T-helper 9 cell (primary cell): ENCODE measurements at places on chromosomes 1 and 21.

DNA sequence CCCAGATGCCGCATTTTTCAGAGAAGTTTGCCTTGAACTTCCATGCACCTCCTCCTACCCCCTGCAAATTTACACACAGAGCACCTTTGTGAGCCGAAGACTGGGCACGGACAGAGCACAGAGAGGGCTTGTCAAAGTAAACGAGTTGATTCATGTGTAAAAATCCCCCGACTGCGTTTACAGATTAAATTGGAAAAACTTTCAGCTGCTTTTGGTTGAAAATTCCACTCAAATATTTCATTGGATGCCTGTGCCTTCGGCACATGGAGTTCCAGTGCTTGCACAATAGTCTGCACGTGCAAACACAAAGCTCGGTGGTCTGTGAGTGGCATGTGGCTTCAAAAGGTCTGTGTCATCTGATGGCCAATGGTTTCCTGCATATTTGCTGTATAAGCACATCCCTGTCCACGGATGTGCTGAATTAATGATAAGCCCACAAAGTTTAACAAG, 177.5 kb downstream of the SETD4 start:
- DNase-seq = no peak

DNA sequence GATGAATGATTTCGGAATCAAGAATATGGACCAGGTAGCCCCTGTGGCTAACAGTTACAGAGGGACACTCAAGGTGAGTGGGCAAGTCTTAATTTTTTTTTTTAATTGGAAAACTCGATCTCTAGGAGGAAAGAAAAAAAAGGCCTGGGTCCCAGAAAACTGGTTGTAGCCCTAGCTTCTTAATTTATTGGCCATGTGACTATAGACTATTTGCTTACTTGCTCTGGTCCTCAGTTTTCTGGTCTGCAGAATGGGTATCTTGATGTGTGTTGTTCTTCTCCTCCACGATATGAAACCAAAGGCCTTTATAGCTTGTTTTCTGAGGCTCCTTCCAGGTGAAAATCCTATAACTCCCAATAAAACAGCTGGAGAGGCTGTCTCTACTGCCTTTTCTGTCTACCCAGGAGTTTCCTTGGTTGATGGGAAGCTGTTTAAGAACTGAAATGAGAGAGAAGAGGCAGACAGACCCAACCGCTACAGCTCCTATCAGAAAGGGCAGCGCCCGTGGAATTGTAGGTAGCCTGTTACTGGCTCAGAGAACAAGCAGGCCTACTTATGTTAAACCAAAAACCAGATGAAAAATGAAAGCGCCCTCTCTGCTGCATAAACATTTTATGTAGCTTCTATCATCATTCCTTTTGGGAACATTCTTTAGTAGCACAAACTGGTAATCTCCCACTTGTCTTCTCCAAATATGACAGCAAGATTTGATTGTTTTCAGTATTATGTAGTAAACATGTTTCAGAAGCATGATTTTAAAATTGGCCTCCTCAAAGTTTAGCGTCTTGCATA, 4.5 kb downstream of the ETS2 start:
- no peak for DNase-seq

DNA sequence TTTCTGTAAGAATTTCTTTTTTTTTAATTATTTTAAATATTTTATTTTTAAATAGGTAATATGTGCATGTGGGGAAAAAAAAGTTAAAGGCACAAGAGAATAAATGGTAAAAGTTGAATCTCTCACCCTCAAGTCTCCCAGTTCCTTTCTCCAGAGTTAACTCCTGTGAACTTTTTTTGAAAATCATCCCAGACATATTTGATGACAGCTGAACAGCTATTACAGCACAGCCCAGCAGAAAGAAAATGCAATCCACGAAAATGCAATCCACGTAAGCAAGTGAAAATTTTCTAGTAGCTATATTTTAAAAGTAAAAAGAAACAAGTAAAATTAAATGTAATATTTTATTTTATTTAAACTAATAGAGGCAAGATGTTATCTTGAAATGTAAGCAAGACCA, 310.0 kb upstream of the RUNX1 start:
- DNase-seq = no peak

- DNase-seq = no peak
Observed at GRCh38 chr1:27600498-27601175, 3.3 kb downstream of the AHDC1 start.

GRCh38 chr21:28099001-28099705, 893.5 kb downstream of the LTN1 start:
- DNase-seq = no peak

- DNase-seq = peak; percentile 27
Observed at GRCh38 chr1:52633291-52633754, 355 bp downstream of the SHISAL2A start.

DNA sequence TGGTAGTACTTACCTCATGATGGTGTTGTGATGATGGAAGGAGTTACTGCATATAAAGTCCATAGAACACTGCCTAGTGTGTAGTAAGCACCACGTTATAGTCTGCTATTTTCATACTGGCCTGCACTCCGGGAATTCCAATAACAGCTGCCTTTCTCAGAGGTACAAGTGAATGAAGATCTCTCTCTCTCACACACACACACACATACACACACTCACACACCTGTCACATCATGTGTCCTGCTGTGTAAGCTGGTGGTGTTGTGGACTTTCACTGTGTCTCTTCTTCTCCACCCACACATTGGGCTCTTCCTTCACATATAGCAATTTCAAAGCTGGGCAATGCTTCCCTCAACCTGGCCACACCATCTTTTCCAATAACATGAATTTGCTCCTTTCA, 33.4 kb upstream of the ST6GALNAC5 start:
- DNase-seq = no peak

DNA sequence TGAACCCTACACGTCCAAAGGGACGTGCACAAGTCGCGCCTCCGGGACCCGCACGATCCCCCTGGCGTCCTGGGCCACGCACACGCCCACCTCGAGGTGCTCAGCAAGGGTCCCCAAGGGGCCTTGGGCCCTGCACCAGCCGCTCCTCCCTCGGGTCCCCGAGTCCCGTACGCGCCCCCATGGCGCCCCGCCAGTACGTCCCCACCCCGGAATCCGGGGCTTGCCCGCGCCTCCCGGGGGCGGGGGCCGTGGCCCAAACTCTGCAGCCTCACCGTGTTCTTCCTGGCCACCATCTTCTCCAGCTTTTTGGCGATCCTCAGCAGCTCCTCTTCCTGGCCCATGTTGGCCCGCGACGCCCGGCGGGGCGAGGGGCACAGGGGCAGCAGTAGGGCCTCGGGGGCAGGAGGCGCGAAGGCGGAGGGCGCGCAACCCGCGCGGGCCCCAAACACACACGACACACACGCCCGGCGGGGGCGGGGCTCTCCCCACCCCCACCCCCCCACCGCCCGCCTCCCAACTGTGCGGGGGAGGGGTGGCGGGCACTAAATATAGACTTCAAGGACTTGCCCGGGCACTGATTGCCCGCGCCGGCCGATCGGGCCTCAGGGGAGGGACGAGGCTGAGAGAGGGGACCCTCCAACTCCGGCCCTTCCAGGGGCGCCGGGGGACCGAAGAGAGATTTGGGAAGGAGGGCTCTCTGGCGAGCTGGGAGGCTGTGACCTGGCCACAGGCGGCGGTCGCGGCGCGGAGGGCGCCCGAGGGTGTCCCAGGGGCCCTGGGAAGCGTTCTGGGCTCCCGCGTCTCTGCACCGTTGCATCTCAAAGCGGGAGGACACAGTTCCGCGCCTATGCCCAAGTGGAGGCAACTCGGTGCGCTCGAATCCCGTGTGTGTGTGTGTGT, at the start of gene TCEA3:
Gene TCEA3 (minus strand): TSS at position 456 of the 900 bp plus-strand sequence. CDS start 115 bp downstream, at position 341.
- peak; percentile 12 for DNase-seq

DNA sequence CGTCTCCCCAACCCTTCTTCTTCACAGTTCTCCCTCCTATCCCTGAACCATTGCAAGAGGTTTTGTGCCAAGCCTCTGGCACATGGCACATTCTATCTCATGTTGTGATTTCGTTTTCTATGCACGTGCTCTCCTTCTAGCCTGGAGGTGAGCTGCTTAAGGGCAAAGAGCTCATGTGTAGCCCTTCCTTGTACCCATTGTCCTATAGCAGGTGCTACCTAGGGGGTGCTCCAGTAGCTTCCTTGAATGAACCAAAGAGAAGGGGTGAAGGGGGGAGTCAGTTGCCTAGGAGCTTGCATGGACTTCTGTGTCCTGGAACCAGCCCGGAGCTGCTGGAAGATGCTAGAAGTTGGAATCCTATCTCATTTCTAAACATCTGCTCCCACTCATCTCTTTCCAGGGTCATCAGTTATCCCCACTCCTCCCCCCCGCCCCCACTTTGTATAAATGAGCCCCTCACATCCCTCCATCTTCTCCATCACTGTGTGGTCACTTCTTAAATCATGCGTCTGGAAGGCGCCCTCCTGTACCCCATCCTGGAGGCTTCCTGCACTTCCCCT, 535 bp upstream of the DISC1 start:
- no peak for DNase-seq

- peak; percentile 82 for DNase-seq
Observed at GRCh38 chr1:44775078-44775929, at the start of gene RPS8. TSS of gene RPS8 (plus strand) at chr1:44775540. CDS start at chr1:44775597, 57 bp downstream.

- no peak for DNase-seq
Observed at GRCh38 chr1:215780139-215780538, 213.0 kb downstream of the KCTD3 start.

GRCh38 chr21:31064803-31065202, 26.5 kb upstream of the KRTAP19-8 start:
- no peak for DNase-seq

DNA sequence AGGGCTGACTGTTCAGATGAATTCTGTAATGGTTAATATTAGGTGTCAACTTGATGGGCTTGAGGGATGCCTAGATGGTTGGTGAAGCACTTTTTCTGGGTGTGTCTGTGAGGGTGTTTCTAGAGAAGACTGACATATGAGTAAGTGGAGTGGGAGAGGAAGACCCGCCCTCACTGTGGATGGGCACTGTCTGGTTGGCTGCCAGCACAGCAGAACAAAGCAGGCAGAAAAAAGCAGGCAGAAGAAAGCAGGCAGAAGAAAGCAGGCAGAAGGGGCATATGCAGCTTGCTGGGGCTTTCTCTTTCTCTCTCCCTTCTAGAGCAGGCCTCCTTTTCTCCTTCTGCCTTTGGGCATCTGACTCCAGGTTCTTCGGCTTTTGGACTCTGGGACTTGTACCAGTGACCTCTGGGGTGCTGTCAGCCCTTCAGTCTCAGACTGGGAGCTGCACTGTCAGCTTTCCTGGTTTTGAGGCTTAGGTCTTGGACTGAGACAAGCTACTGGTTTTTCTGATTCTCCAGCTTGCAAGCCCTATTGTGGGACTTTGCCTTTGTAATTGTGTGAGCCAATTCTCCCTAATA, 42.9 kb upstream of the CD2 start:
- DNase-seq = no peak

- DNase-seq = no peak
Observed at GRCh38 chr21:38380481-38381137, 117.7 kb downstream of the ERG start.

GRCh38 chr1:191490303-191490702, 668.0 kb upstream of the RGS18 start:
- DNase-seq = no peak

DNA sequence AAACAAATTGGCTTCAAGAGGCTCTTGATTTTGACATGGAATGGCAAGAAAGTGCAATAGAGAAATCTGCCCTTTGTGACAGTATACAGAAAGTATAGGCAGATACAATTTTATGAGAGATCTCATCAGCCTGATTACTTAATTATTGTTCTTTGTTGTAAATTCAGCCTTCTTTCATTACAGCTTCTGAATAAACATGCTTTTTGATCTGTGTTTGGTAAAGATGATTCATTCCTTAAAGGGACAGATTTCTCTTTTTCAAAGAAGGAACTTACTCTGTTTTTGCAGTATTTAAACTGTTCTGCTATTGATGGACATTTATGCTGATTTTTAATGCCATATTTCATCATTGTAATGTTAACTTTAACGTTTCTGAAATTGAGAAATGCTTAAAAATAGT, 13.7 kb upstream of the MPC2 start:
- no peak for DNase-seq

- no peak for DNase-seq
Observed at GRCh38 chr1:226825037-226825745, 45.2 kb upstream of the PSEN2 start.
